ENCODE measurements at places on chromosomes 5 and 9. TPM values are rescaled to one million over a fixed set of nuclear protein-coding genes. Genes with fewer than 3 reads are reported as not detected.

DNA sequence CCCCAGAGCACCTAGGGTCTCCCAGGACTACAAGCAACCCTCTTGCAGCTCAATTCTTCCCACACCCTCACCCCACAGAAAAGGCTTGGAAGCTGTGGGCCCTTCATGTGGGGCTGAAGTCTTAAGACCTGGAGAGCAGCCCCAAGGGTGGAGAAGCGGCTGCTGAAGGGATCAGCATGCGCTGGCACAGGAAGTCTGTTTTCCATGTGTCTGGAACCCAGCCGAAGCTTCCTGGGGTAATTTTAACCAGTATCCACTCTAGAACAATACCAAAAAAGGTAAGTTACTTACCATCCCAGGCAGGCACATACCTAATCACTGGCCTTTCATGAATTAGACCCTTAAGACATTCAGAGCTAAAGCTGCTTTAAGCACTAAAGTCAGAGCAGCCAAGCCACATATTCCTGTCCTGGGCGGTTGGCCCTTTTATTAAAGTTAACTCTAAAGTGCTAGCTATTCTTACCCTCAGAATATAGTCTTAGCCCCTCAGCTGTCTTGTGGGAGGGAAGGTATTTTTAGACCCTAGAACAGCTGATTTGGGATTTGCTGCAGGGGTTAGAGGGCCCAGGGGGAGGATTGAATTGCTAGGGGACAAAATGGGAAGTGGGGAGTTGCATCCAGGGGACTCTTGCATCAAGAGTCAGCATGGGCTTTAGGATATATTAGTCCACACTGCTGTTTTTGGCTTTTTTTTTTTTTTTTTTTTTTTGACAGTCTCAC lies 6.9 kb downstream of the IL17B start:
- H3K27me3 ChIP-seq, result no peaks in the 10 kb centered on the region
- H3K4me1 ChIP-seq, result peaks cover 3% of the 10 kb centered on the region
- no peaks in the 10 kb centered on the region for H3K36me3 ChIP-seq
- H3K4me3 ChIP-seq, result no peak overlapping the region
- DNase-seq, result no peak
- H3K27ac ChIP-seq, result no peak overlapping the region

GRCh38 chr5:87076411-87076810 lies 191.3 kb upstream of the RASA1 start:
- no peak overlapping the region for H3K27ac ChIP-seq
- H3K36me3 ChIP-seq, result no peaks in the 10 kb centered on the region
- no peaks in the 10 kb centered on the region for H3K4me1 ChIP-seq
- DNase-seq, result no peak
- no peak overlapping the region for H3K4me3 ChIP-seq

DNA sequence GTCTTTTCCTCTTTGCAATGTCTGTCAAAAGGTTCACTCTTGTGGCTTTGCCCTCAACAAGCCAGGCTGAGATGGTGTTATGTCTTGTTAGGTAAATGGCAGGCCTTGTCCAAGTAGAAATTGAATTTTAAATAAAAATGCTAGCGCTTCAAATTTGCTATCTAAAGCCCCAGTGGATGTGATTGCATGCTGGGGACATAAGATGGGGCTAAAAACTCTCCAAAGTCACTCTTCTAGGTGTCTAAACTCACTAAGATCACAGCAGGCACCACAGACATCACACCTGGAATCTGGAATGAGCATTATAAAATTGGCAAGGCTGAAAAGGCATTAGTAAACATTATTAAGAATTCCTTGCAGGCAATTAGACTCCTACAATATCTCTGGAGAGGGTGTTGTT lies 262.7 kb upstream of the CLINT1 start:
- no peaks in the 10 kb centered on the region for H3K27me3 ChIP-seq
- H3K4me3 ChIP-seq, result no peak overlapping the region
- H3K36me3 ChIP-seq, result no peaks in the 10 kb centered on the region
- peaks cover 5% of the 10 kb centered on the region for H3K4me1 ChIP-seq
- DNase-seq, result no peak

DNA sequence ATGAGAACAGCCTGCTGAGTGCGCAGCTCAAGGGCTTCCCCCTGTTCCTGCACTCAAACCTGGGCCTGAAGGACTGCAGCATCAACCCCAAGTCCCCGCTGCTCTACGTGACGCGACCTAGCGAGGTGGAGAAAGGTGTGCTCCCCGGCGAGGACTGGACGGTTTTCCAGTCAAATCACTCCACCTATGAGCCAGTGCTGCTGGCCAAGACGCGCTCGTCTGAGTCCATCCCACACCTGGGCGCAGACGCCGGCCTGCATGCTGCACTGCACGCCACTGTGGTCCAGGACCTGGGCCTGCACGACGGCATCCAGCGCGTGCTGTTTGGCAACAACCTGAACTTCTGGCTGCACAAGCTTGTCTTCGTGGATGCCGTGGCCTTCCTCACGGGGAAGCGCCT lies 19.9 kb downstream of the NDST1 start:
- peaks cover 27% of the 10 kb centered on the region for H3K4me1 ChIP-seq
- no peak overlapping the region for H3K4me3 ChIP-seq
- H3K27ac ChIP-seq, result no peak overlapping the region

DNA sequence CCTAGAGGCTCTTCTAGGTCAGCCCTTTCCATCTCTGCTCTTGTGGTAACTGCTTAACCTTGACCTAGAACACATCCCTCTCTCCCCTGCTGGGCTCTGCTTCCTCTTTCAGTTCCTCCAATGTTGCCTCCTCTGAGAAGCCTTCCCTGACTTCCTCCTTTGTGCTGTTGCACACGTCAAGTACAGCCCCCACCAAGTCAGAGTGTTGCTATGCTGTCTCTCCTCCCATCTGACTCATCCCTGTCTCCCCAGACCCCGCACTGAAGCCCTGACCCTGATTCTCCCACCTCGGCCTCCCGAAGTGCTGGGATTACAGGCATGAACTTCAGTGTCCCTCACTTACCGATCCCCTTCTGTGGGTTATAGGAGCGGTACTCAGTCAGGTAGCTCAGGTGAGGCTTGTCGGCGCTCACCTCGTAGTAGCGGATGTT lies 10.4 kb upstream of the TRIM14 start:
- no peak overlapping the region for H3K27ac ChIP-seq
- H3K27me3 ChIP-seq, result no peaks in the 10 kb centered on the region
- no peak overlapping the region for H3K4me3 ChIP-seq
- no peak for DNase-seq
- H3K36me3 ChIP-seq, result no peaks in the 10 kb centered on the region

DNA sequence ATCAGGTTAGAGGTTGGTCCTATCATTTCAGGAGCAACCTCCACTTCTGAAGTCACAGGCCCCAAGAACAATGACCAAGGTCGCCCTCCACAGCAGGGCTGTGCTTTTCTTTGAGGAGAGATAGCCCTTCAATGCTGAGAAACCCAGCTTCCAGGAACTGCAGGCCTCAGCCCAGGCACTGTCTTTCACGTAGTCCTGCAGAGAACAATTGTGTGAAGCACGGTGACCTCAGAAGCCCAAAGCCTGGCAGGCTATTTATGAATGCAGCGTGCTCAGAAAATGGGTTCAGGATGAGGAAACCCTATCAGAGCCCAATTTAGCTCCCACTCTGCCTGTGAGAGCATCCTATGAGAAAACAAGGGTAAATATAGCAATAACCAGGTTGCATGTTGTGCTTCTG lies 388.3 kb downstream of the PLK2 start:
- DNase-seq, result no peak
- H3K4me3 ChIP-seq, result no peak overlapping the region
- H3K27me3 ChIP-seq, result no peaks in the 10 kb centered on the region
- no peaks in the 10 kb centered on the region for H3K36me3 ChIP-seq
- H3K4me1 ChIP-seq, result no peaks in the 10 kb centered on the region
- no peak overlapping the region for H3K27ac ChIP-seq

GRCh38 chr5:111792471-111793058 lies 35.6 kb upstream of the NREP start:
- no peaks in the 10 kb centered on the region for H3K27me3 ChIP-seq
- H3K4me1 ChIP-seq, result no peaks in the 10 kb centered on the region
- H3K36me3 ChIP-seq, result no peaks in the 10 kb centered on the region
- no peak overlapping the region for H3K4me3 ChIP-seq
- no peak for DNase-seq

GRCh38 chr9:76876098-76876497 lies 29.8 kb downstream of the PRUNE2 start:
- no peaks in the 10 kb centered on the region for H3K36me3 ChIP-seq
- no peak overlapping the region for H3K4me3 ChIP-seq
- H3K27me3 ChIP-seq, result no peaks in the 10 kb centered on the region
- no peak overlapping the region for H3K27ac ChIP-seq
- H3K4me1 ChIP-seq, result peaks cover 5% of the 10 kb centered on the region
- no peak for DNase-seq

GRCh38 chr9:100170556-100170955 lies 71.5 kb downstream of the INVS start:
- H3K27me3 ChIP-seq, result no peaks in the 10 kb centered on the region
- no peak overlapping the region for H3K4me3 ChIP-seq

GRCh38 chr5:90689064-90689463 lies 130.5 kb downstream of the ADGRV1 start:
- peaks cover 49% of the 10 kb centered on the region for H3K36me3 ChIP-seq
- no peaks in the 10 kb centered on the region for H3K27me3 ChIP-seq
- no peaks in the 10 kb centered on the region for H3K4me1 ChIP-seq
- DNase-seq, result no peak

DNA sequence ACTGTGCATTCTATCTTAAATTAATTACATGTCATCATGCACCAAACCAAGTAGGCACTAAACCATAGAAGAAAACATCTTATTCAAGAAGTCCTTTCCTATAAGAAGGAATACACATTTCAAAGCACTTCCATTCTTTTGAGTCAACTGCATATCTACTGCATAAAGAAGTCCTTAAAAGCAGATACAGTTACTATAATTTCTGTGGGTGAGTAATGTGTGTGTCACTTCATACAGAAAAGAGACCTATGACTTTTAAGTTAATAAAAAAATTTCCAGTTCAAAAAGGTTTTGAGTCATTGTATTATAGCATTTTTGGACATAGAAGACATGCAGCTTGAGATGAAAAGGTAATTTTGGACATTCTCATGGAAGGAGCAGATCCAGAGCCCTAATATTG lies 125.0 kb downstream of the DTWD2 start:
- H3K4me1 ChIP-seq, result no peaks in the 10 kb centered on the region
- no peak for DNase-seq
- H3K4me3 ChIP-seq, result no peak overlapping the region
- H3K36me3 ChIP-seq, result no peaks in the 10 kb centered on the region
- no peak overlapping the region for H3K27ac ChIP-seq

DNA sequence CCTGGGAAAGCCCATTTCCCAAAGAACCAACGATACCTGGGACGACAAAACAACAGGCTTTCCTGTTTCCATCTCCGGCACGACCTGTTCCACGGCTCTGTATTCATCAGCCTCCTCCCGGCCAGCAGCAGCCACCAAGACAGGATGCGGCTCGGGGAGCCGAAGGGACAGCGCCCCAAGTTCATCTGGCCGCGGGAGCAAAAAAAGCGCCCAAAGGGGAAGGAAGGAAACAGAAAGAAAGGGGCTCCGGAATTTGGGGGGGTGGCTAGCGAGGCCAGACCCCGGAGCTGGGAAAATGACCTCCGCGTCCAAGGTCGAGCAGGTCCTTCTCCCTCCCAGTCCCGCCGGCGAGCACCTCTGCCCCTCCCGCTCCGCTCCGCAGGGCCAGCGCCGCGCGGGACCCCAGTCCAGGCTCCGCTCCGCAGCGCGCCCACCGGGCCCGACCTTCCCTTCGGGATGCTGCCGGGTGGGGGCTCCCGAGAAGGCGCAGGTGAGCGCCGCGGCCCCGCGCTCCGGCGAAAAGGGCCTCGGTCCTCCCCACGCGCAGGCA lies 608 bp downstream of the ELOVL7 start:
- H3K4me3 ChIP-seq, result peak overlapping the region; percentile 78
- peaks cover 2% of the 10 kb centered on the region for H3K4me1 ChIP-seq
- H3K27ac ChIP-seq, result no peak overlapping the region

GMCL2 gene
- 0.13 TPM for total RNA-seq
